HCT116 (cell line): ENCODE measurements at places on chromosomes 7 and 10. TPM values are rescaled to one million over a fixed set of nuclear protein-coding genes. Genes with fewer than 3 reads are reported as not detected.
A peak's percentile ranks its signal among the peaks of the same experiment; 100 is the strongest.

DNA sequence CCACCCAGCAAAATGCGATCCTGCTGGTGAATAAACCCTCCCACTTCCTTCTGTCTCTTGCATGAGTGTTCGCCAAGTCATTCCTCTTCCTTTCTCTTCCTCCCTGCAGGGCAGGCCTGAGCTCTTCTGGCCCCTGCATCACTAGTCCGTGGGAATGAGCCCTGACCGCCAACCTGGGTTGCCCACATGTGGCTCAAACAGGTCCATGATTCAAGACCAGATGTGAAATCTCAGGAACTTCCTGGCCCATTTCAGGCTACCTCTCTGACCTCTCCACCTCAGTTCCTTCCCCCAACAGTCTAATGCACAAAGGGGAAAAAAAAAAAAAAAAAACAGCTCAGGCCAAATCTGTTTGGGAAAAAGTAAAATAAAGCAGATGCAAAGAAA lies 5.4 kb upstream of the YWHAG start:
- H3K27ac ChIP-seq = peak overlapping the region; percentile 63
- no peaks in the 10 kb centered on the region for H3K27me3 ChIP-seq
- H3K36me3 ChIP-seq = no peaks in the 10 kb centered on the region
- peaks cover 59% of the 10 kb centered on the region for H3K4me1 ChIP-seq

GRCh38 chr7:67729771-67730170 lies 733.1 kb downstream of the TYW1 start:
- H3K27me3 ChIP-seq = no peaks in the 10 kb centered on the region
- DNase-seq = no peak
- H3K4me1 ChIP-seq = no peaks in the 10 kb centered on the region
- no peak overlapping the region for H3K27ac ChIP-seq

NKX1-2 gene
- 3.4 TPM for total RNA-seq

NUPR2 gene
- not detected for total RNA-seq

- no peaks in the 10 kb centered on the region for H3K36me3 ChIP-seq
- peaks cover 46% of the 10 kb centered on the region for H3K4me1 ChIP-seq
- H3K27me3 ChIP-seq = no peaks in the 10 kb centered on the region
- peak overlapping the region; percentile 72 for H3K27ac ChIP-seq
- H3K4me3 ChIP-seq = no peak overlapping the region
Observed at GRCh38 chr7:101923602-101923985, 106.2 kb downstream of the CUX1 start.

DNA sequence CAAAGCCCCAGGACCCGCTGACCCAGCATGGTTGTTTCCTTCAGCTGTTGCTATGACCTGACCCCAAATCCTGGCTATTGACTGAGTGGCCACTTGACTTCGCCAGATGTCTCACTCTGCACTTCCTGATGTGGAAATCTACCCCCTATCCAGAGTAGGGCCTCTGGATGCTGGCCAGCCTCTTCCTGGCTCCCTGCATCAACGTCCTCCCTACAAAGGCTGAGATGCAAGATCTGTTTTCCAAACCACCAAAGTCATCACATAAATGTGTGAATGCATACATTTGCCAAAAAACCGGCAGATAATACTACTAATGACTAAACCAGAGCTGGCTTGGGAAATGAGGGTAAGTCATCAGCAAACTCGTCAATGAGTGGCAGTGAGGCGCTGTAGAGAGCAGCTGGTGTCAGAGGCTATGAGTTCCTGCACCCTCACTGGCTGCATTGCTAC lies 70.4 kb downstream of the PYROXD2 start:
- H3K36me3 ChIP-seq = no peaks in the 10 kb centered on the region
- H3K27me3 ChIP-seq = peaks cover 17% of the 10 kb centered on the region

DNA sequence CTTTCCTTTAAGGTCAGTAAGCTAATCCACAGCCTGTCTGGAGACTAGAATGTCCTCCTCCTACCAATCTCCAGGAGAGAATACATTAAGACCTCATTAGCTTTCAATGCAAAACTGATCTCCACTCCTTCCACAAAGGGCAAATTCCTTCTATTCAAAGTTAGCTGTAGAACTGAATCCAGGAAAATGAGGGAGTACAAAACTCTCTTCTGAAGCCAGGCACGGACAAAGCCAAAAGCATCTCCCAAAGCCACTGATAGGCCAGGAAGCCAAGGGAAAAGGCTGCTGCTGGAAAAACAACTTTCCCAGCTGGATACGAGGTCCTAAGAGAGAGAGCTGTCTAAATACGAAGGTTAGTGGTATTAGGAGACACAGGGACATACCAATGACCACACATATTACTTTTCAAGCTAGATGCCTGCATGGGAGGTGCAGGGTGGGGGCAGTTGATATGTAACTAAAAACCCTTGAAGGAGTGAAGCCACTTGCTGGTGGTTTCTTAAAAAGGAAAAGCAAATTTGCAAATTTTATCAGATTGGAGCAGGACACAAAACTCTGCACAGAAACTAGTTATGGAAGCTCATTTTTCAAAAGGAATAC lies 43.6 kb downstream of the MKX start:
- no peak overlapping the region for H3K4me3 ChIP-seq
- no peak for DNase-seq
- H3K27me3 ChIP-seq = no peaks in the 10 kb centered on the region
- no peak overlapping the region for H3K27ac ChIP-seq
- H3K4me1 ChIP-seq = no peaks in the 10 kb centered on the region

DNA sequence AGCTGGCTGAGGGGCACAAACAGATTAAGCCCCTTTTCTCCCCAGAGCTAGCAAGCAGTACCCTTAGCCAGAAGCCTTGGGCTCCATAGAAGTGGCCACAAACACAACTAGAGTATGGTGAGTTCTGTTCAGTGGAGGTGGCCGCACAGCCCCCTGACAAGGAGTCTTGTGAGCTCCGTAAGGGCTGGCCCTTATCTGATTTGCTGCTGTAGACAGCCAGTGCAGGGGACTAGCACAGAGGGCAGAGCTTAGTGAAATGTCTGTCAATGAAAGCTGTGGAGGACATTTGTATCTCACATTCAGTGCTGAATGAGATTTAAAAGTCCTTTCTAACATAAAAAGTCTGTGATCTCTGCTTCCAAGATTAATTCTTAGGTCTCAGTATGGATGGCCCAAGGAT lies 137.3 kb downstream of the AUTS2 start:
- no peaks in the 10 kb centered on the region for H3K27me3 ChIP-seq
- no peak overlapping the region for H3K27ac ChIP-seq
- H3K4me1 ChIP-seq = no peaks in the 10 kb centered on the region
- H3K36me3 ChIP-seq = no peaks in the 10 kb centered on the region

DNA sequence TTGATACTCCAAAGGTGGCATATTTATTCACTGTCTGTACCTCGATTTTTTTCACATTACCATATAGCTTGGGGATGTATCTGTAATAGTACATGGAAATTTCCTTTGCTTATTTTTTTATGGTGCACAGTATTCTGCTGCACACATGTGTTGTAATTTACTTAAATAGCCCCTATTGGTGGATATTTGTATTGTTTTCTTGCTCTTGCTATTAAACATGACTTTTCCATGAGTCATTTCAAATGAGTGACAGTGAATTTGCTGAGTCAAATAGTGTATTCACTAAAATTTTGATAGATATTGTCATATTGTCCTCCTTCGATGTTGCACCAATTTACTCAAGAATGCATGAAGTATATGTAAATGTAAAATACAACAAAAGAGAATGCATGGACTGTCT lies 122.7 kb upstream of the STEAP4 start:
- H3K4me3 ChIP-seq = no peak overlapping the region
- no peaks in the 10 kb centered on the region for H3K27me3 ChIP-seq
- H3K4me1 ChIP-seq = 0 out of 2 replicates have a peak, but pooled peaks cover 3% of the 10 kb centered on the region
- DNase-seq = peak; percentile 15
